ENCODE measurements at places on chromosomes 12 and 14.

GRCh38 chr14:95961481-95961880 lies 77.7 kb upstream of the C14orf132 start:
- DNase-seq = no peak

- DNase-seq = no peak
These were observed 16.2 kb downstream of the TEDC1 start for GRCh38 chr14:105507247-105507646.

- no peak for DNase-seq
These were observed 560.0 kb downstream of the SNAPC1 start for GRCh38 chr14:62322216-62322615.

GRCh38 chr12:64385468-64385867 lies 5.1 kb downstream of the C12orf56 start:
- DNase-seq = no peak

DNA sequence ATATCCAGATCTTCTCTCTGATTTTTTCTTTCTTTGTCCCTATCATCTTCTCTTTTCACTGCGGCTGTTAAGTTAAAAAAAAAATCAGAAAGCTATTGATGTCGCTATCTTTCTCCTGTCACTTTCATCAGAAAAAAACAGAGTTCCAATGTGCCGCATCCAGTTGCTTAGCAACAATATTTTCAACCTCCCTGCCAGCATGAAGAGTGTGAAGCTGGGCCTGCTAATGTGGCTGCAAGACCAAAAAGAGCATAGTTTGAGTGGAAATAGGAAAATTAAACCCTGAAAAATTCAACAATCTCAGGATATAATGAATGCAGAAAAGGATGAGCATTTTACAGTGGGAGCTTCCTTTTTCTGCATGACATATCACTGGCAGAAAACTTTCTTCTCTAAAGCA lies 1025.4 kb upstream of the LRFN5 start:
- DNase-seq = no peak

DNA sequence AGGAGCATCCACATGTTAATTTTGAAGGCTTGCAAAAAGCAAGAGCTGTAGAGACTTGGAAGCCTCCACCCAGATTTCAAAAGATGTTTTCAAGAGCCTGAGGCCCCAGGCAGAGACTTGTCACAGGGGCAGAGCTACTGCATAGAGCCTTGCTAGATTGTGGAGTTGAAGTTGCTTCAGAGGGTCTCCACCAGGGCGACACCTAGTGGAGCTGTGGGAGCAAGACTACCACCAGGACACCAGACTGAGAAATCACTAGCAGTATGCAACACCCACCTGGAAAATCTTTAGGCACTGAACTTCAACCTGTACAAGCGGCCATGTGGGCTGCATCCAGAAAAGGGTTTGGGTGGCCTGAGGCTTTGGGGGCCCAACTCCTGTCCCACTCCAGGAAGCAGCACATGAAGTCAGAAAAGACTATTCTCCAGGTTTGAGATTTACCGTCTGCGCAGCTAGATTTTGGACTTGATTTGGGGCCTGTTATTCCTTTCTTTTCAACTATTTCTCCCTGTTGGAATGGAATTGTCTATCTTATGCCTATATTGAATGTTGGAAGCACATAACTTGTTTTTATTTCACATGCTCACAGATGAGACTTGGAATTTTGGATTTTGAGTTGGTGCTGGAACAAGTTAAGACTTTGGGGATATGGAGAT lies 508.6 kb downstream of the FLRT2 start:
- no peak for DNase-seq

DNA sequence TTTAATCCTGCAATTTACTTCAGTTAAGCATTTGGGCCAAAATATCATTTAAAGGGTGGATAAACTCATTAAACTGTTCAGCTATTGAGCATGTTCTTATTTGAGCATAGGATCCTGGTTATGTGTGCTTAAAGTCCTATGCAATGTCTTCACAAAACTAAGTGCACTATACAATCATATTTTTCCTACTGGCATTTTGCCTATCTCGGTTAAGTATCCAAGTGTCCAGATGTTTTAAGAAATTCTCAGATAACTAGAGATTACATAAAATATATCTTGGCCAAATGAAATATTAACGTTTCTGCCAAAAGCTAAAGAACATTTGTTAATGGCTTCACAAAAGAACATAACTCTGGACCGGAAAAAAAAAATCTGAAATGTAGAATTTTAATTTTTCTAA lies 250.8 kb upstream of the LRFN5 start:
- DNase-seq = no peak

- no peak for DNase-seq
These were observed 1318.9 kb downstream of the AACS start for GRCh38 chr12:126384026-126384564.

DNA sequence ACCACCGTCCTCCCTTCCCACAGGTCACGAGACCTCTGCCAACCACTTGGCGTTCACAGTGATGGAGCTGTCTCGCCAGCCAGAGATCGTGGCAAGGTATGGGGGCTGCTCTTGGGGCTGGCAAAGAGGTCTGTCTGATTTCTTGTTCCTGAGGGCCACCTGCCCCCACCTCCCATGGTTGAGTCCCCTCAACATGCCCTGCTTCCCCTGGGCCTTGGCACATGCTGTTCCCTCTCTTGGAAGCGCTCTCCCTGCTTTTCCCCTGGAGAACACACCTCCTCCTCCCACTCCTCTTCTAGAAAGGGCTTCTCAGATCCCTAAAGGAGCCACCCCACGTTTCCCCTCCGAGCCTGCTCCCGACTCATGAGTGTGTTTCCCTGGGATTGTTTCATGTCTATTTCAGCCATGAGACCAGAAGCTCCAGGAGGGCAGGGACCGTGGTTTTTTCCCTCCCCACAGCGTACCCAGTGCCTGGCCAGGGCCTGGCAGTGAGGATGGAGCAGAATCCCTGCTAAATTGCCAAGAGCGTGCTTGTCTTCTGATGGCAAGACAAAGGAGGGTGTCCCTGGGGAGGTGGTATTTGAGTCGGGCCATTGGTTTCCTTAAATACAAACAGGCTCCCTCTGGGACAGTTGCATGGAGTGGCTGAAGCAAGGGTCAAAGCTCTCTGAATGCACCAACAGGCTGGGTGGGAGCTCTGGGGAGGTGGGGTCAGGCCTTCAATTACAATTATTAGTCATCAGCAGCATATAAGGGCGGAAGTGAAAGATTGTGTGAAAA lies 34.1 kb downstream of the CYP46A1 start:
- DNase-seq = no peak

GRCh38 chr12:29707846-29708245 lies 75.9 kb downstream of the TMTC1 start:
- DNase-seq = no peak

- DNase-seq = no peak
These were observed 24.9 kb upstream of the PPP2R5C start for GRCh38 chr14:101736585-101736984.

DNA sequence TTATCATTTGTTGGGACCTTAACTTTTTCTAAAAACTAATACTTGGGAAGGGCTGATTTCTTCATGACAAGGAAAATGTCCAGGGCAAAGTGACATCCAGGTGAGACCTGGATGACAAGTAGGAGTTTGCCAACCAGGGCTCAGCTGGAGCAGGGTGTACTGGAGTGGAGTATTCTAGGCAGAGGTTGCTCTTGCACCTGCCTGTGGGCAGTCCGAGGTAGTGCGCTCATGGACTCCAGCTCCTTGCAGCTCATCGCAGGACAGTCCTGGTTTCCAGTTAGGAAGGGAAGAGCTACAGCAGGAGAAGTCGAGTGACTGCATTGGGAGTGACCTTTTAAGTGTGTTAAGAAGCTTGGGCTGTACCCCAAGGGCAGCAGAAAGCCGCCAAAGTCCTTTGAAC lies 175.9 kb downstream of the PELI2 start:
- no peak for DNase-seq
